IMR-90 (cell line): ENCODE measurements at places on chromosomes 11 and 22. TPM values are rescaled to one million over a fixed set of nuclear protein-coding genes. Genes with fewer than 3 reads are reported as not detected.

DNA sequence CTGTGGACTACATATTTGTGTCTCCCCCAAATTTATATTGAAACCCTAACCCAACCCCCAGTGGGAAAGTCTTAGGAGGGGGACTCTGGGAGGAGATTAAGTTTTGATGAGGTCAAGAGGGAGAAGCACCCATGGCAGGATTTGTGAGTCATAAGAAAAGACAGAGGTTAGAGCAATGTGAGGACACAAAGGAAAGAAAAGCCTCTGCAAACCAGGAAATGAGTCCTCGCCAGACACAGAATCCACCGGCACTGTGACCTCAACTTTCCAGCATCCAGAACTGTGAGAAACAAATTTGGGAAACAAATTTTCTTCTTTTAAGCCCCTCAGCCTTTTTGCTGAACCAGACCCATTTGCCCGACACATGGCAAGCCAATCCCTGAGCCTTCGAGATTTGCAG lies 397.0 kb downstream of the NTM start:
- peak; percentile 74 for DNase-seq

- peak; percentile 91 for DNase-seq
Measured at GRCh38 chr22:18075720-18076497, 1.9 kb upstream of the PEX26 start.

DNA sequence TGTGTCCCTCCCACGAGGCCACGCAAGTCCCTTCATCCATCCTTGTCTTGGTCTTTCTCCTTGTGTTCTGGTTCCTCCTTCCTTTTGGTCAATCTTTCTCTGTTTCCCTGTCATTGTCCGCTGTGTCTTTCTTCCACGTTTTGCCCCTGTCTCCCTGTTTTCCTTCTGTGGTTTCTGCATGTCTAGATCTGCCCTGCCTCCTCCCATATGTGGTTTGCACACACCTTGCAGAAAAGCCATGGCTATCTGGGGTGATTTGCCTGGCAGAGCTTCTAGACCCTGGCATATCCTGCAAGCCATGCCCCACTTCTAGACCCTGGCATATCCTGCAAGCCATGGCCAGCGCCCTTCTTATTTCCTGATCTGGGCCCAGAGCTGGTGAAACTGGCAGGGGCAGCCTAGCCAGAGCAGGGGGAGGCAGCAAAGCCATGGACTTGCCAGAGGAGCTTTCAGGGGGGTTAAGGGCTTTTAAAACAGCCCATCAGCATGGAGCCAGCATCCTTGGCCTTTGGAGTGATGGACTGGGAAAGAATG lies 131.6 kb upstream of the NECTIN1 start:
- DNase-seq: no peak

- DNase-seq: no peak
Measured at GRCh38 chr11:97574976-97575665, 1185.3 kb downstream of the JRKL start.

GRCh38 chr11:117906710-117907109 lies 22.5 kb downstream of the TMPRSS13 start:
- DNase-seq: no peak

DNA sequence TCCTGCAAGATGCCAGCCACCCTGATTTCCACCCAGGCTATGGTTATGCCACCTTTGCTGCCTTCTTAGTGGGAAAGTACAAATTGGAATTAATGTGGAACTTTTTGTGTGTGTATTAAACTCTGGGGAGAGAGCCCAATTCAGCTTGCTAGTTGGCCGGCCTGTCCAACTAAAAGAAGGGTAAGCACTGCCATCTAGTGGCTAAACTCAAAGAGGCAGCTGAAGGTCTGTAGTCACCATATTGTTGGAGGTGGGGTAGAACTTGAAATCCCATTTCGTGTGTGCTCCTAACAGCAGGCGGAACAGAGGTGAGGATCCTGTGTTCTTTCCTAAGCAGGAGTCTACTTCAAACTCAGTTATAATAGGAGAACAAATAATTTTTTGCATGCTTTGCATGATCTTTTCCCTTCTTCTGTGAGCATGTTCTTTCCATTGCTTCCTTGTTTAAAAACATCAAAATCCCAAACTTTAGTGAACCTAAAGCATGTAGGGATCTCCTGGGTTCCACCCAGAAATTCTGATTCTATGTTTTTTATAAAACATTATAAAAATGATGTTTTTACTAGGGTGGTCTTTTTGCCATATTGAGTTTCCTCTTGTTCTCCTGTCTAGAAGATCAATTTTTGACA lies 138.8 kb upstream of the SORL1-AS1 start:
- DNase-seq: peak; percentile 80

GRCh38 chr22:48135592-48135991 lies 1373.1 kb downstream of the TBC1D22A start:
- no peak for DNase-seq

OR51I1 gene
- total RNA-seq: not detected in 2 replicates

DNA sequence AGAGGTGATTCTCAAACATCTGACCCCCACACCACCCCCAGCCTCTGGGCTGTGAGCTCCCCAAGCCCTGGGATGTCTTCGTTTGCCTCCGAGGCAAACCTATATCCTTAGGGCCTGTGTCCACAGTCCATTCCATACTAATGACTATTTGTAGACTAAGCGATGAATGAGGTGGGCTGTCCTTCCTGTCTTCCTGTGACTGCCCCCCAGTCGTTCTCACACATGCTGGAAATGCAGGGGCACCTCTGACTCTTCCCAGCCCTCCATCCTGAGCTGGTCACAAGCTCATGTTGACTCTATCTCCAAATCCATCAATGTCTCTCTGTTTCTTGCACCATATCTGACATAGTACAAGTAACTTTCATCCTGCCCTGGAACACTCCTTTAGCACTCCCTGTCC lies 4.8 kb downstream of the ATG16L2 start:
- peak; percentile 65 for DNase-seq

GRCh38 chr11:27898166-27898565 lies 197.9 kb upstream of the BDNF start:
- DNase-seq: no peak

GRCh38 chr11:133047036-133047770 lies 485.1 kb downstream of the OPCML start:
- no peak for DNase-seq
